ENCODE measurements at places on chromosomes 2 and 18. TPM values are rescaled to one million over a fixed set of nuclear protein-coding genes. Genes with fewer than 3 reads are reported as not detected.
A peak's percentile ranks its signal among the peaks of the same experiment; 100 is the strongest.

DNA sequence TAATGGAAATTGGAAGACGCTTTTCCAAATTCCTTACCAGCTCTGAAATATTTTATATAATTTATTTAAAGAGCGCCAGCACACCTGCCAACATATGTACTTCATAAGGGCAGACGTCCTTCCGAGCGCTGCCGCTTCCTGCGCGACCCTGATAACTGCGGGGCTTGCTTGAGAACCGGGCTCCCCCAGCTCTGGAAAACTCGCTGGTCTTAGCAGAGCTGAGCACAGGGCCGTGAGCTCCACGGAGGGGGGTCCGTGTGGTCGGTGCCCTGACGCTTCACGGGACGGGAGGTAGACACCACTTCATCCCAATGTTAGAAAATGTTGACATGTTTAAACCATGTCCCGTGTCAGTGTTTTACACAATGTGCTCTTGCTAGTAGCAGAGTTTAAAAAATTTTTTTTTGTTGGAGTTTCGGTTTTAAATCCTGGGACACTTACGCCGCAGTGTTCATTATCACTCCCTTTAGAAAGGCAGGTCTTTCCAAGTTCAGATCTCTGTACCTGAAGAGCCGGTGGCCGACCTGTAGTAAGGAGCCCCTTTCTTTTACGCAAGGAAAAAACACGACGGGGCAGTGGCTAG lies 1.6 kb downstream of the NFATC1 start:
- DNase-seq, result no peak

Gene ESCO1
- 14.2 TPM for total RNA-seq

Gene GPR39
- total RNA-seq, result 1.3 TPM

Gene PTPRN
- total RNA-seq, result 3.5 TPM

- DNase-seq, result peak; percentile 36
These were observed 47.5 kb downstream of the THUMPD2 start for GRCh38 chr2:39731546-39731945.

DNA sequence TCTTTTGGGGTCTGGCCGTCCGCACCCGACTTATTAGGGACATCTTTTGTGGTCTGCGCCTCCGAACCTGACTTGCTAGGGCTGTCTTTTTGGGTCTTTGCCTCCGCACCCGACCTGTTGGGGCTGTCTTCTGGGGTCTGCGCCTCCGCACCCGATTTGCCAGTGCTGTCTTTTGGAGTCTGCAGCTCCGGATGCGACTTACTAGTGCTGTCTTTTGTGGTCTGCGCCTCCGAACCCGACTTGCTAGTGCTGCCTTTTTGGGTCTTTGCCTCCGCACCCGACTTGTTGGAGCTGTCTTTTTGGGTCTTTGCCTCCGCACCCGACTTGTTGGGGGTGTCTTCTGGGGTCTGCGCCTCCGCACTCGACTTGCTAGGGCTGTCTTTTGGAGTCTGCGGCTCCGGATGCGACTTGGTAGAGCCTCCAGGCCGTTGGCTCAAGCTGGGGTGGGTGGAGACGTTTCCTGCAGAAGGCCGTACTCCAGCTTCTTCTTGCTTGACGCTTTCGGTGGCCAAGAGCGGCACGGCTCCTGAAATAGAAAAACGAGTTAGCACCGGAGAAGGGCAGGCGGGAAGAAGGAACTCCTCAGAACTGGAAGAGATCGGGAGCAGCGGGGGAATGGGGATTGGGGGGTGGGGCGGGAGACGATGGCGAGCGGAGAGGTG lies 498 bp downstream of the TGOLN2 start:
- peak; percentile 52 for DNase-seq

Gene DYSF
- total RNA-seq, result not detected

DNA sequence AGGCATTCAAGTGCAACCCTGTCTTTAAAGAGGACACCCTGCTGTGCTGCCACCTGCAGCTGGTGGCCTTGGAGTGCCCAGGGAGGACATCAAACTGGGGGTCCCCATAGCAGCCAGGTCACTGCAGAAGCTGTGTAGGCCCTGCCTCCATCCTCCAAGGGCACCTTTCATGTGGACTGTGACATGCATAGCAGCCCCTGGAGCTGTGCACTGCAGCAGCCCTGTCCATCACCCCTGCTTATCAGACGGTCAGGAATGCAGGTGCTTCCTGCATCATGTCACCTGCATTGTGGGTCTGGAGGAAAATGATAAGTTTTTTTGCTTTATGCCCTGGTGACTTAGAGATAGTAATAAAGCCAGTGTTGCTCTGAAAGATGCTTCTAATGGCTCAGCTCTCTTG lies 155.7 kb downstream of the DYSF start:
- no peak for DNase-seq

- no peak for DNase-seq
These were observed 456.3 kb downstream of the RIT2 start for GRCh38 chr18:42659187-42659586.

- no peak for DNase-seq
These were observed 11.7 kb downstream of the SLC4A3 start for GRCh38 chr2:219638948-219639755.

Gene AQP4
- not detected for total RNA-seq

Gene CNTNAP5
- total RNA-seq, result not detected

DNA sequence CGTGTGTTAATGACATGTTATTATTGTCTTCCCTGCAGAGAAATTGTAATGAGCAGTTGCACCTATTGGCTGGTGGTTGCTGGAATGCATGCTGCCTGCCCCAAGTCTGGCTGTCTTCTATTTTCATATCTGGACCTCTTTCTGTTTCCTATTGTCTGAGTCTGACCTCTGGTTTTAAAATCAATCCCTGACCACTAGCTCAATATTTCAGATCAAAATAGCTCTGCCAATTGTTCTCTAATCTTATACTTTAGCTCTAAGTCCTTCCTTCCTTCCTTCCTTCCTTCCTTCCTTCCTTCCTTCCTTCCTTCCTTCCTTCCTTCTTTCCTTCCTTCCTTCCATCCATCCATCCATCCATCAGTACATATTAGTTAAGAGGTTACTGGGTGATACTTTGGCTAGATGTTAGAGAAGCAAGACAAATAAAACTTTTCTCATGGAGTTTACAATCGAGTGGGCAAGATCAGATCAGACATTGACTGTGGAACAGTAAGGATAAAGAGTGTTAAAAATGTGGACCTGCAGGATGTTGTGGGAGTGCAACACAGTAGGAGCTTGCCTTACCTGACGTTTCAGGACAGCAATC lies 417.1 kb downstream of the SOCS6 start:
- DNase-seq, result no peak

DNA sequence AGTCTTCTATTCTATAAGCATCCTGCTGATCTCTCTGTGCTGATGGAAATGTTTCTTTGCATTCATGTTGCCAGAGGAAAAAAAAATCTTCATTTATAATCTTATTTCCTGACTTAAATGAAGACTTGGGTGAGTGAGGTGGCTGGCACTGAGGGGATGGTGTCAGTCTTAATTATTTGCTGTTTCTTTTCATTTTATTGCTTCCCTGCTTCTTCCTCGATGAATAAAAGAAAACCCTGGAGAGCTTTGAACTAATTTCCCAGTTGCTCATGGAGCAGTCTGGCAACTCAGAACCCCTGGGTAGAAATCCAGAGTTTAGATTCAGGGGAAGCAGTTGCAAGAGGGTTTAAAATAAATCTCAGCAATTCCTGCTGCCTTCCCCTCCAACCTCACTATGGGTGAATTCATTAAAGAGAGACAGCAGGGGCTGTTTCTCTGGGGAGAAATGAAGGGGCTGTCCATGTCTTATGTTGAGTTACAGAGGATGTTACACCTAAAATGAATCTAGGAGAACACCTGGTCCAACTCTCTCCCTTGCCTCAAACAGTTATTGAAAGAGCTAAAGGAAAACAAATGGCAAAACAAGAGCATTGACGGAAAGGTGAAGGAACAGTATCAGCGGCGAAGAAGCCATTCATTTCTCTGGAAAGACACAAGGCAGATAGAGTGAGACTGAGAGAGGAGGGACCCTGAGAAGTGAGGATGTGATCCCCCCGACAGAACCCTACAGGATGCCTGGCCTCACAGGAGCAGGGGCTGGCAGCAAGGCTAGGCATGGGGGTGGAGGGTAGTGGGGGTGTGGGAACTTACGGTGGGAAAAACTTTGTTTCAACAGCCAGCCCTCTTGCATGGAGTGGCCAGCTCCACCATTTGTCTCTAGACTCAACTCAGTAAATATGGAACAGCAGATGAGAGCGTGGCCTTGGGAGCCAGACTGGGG lies 41.0 kb downstream of the SP110 start:
- no peak for DNase-seq

- DNase-seq, result peak; percentile 68
These were observed 1.1 kb upstream of the RNU4ATAC start for GRCh38 chr2:121529439-121530211.

Gene TMEM200C
- total RNA-seq, result 0.17 TPM

Gene FSIP2
- total RNA-seq, result 0.26 TPM

- DNase-seq, result no peak
These were observed 29.3 kb downstream of the HS1BP3 start for GRCh38 chr2:20621366-20622295.

DNA sequence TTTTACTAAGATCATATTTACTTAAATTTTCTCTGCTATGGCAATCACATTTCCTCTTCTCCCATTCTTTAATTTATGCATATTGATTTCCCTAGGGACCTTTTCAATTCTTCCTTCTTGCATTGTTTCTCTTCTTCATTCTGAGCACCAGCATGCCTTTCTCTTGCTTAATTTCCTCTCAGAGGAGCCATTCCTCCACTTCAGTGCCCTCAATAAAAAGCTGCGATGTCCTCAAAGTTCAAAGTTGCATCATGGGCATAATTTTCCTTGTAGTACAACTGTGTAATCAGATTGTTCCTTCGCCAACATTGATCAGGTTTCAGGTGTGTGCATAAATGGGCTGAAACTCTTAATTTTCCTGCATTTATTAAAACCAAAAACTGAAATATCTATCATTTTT lies 21.8 kb upstream of the CD226 start:
- no peak for DNase-seq

DNA sequence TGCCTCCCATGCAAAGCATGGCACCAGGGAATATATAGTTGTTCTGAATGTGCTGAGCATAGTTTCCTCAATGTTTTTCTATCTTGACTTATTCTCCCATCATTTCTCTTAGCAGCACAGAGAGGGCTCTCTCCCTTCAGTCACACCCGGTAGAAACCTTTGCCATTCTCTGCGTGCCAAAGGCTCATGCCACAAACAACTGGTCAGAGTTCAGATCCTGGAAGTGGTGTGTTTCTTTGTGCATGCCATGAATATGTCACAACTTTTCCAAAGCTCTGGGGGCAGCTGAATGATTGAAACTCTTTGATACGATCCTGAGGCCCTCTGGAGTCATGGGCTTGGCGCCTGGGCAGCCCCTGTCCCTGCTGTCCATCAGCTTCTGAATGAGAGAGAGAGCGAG lies 28.0 kb upstream of the EDAR start:
- DNase-seq, result no peak

- peak; percentile 3 for DNase-seq
These were observed 129.2 kb upstream of the MEIS1 start for GRCh38 chr2:66305718-66306117.

DNA sequence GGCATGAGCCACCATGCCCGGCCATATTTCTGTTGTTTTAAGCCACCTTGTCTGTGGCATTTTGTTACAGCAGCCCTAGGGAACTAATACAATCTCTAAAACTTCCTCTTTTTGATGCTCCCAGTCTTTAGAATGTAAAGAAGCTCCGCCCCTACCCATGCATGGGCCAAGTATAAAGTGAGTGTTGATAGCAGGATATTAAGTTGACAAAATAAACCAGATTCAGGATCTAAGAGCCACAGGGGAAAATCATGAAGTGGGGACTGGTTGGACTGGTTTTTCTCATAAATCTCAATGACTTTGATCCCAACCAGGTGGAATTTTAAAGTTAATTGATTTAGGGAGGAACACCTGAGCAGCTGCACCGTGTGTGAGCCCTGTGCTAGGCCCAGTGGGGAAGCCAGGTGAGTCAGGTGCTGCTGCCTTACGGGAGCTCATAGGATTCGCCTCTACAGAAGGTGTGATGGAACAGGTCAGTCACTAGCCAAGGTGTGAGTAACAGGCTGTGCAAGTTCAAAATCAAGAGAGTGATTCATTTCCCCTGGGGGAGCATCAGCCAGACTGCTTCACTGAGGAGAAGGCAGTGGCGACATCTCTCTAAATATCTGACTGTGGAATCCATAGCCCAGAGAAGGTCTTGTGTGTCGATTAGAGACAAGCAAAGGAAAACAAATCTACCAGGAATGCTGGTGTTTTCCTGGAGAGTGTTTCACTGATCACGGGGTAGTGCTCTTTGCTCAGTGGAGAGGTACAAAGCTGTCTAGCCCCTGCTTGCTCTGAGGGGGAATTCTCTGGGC lies 63.0 kb upstream of the MSH2 start:
- peak; percentile 48 for DNase-seq

Gene DTNA
- 28.2 TPM for total RNA-seq

DNA sequence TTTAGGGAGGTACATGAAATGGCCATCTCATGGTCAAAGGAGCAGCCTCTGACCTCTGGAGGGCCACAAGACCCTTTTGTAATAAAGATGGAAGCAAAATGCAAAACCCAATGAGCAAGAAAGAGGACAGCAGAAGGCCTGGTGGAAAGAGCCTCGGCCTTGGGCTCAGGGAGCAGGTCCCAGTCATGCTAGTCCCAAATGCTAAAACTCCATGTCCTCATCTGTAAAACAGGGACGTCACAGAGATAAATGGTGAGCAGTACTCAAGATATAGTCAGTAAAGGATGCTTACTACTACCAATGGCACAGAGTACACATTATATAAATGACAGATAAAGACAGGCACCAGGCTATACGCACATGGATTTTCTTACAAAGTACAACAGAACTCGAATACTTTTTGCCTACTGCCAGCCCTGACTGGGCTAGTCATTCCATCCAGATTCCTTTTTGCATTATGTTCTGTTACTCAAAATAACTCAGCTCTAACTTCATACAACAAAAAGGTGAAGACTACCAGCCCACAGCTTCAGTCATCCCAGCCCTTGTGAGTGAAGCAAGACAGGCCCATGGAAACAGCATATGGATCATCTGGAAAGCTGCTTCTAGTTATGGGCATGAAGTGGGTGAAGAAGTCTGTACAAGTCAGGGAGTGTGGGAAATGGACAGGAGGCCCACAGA lies 64.9 kb upstream of the TFCP2L1 start:
- DNase-seq, result no peak

GRCh38 chr2:36348721-36349120 lies 6.9 kb upstream of the CRIM1 start:
- no peak for DNase-seq

Gene C1QL2
- not detected for total RNA-seq

- no peak for DNase-seq
These were observed 301.3 kb upstream of the SKOR2 start for GRCh38 chr18:47552783-47553182.

DNA sequence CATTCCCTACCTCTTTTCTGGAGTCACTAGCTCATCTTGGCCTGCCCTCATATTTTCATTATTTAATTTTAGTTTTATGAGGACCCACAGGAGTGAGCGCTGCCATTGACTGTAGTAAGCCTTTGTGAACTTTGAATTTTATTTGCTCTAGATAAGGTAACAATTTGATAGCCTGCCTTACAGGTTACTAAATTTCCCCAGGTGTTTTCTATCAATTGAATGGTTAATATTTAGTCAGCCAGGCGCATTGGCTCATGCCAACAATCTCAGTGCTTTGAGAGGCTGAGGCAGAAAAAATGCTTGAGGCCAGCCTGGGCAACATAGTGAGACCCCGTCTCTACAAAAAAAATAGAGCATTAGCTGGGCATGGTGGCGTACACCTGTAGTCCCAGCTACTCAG lies 50.2 kb downstream of the DAW1 start:
- DNase-seq, result no peak

Measured in fibroblast of lung (primary cell).